HFFc6 (cell line): ENCODE measurements at places on chromosomes 5 and 9.

GRCh38 chr9:107492381-107492970, 2.9 kb upstream of the KLF4 start:
- DNase-seq: no peak

GRCh38 chr9:77019236-77019925, at the start of gene FOXB2:
TSS of gene FOXB2 (plus strand) at chr9:77019655. CDS start at chr9:77019655, 0 bp downstream.
- no peak for DNase-seq

GRCh38 chr9:37566716-37567115, 9.5 kb downstream of the FBXO10 start:
- DNase-seq: no peak

DNA sequence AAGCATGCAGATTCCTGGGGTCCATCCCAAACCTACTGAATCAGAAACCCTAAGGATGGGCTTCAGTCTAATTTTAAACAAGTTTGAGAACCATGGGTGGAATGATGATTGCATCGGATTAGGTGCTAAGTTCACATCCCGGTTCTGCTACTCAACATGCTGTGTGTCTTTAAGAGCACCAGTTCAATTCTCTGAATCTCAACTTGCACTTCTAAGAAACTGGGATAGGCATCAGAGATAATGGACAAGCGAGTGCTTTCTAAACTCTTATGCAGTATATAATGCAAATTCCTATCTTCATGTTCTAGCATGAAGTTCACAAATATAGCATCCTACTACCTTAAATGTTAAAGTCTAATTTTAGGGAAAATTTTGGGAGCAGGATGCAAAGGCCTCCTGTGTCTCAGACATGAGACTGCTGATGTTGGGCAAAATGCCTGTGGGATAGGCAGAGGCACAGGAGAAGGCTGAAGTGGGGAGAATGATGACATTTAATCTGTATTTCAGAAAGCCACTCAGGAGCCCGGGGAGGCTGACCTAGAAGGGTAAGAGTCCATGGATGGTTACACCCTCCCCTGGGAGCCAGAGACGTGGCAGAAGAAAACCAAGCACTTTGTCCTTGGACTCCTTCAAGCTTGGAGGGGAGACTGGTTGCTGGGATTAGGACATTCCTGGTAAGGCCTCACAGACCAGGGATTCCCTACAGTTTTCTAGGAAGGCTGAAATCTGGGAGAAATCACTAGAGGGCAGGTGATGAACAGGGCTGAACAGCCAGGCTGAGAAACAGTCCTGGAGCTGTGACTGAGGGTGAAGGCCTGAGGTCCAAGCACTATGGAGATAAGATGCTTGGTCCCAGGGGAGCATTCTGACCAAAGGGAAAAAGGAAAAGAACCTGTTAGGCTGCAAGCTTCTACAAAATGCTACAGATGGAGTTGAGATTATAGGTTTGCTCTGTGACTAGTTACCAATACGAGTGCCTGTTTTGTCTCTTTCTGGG, 311.9 kb upstream of the PANK3 start:
- no peak for DNase-seq

DNA sequence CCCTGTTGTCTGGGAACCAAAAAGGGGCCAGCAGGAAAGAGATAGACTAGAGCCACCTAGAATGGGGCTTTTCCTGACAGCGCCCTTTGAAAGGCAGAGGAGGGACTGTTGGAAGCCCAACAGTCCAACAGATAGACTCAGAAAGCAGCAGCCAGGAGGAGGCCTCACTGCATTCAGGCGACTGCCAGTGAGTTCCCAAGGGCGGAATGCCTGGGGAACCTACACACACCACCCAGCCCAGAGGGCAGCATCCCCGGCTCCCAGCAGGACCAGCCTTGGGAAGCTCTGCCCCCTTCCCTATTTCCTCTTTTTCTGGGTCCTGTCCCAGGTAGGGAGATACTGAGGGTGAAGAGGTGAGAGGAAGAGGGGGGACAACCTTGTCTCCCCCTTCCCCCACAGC, 192.4 kb upstream of the KLF4 start:
- no peak for DNase-seq

GRCh38 chr5:9564752-9565151, 18.9 kb upstream of the SEMA5A start:
- DNase-seq: no peak

GRCh38 chr9:18739127-18739526, 265.2 kb downstream of the ADAMTSL1 start:
- DNase-seq: no peak

DNA sequence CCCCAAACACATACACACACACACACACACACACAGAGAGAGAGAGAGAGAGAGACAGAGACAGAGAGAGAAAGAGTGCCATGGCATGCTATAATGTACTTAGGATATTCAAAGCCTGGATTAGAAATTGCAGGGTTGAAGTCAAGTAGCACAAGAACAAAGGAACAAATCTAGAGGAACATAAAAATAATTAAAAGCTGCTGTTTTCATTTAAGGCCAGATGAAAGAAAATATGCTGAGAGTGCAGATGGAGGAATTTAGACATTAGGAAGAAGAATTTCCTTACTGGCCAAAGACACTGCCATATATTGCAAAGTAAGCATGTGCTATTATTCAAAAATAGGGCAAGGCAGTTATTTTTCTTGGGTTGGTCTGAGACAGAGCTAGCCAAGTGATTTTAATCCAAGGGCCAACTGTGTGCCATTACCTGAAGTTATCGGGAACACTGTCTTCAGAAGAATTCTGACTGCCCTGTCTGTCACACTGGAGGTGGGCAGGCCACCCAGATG, 31.7 kb downstream of the HSD17B3 start:
- DNase-seq: no peak

DNA sequence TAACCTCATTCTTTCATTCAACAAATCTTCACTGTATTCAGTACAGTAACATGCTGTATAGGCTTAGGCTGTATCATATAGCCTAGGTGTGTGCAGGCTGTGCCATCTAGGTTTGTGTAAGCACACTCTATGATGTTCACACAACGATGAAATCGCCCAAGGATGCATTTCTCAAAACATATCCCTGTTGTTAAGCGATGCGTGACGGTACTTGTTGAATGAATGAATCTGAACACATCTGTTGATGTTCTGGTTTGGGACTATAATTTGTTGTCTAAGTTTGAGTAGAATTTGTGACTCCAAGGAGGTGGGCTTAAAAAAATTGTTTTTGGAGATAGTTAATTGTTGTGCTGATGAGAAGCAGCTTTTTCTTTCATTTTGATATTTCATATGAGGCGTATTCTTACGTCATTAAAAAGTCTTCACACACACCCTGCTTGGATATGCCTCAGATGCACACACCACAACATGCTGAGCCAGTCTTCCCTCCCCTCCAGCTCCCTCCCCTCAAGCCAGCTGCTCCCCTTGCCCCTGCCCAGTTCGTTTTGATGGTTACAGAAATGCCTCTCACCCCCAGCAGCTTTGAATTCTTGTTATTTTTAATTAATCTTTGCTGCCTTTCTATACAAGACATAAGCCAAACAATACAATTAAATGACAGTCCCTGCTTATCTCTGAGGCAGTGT, 5.5 kb upstream of the PSAT1 start:
- no peak for DNase-seq

- DNase-seq: no peak
These were observed 97.5 kb upstream of the SSBP2 start for GRCh38 chr5:81848362-81848880.
